Testis (tissue), 5 donors: ENCODE measurements at places on chromosomes 1 and 21. TPM values are rescaled to one million over a fixed set of nuclear protein-coding genes. Genes with fewer than 3 reads are reported as not detected.
A peak's percentile ranks its signal among the peaks of the same experiment; 100 is the strongest.

DNA sequence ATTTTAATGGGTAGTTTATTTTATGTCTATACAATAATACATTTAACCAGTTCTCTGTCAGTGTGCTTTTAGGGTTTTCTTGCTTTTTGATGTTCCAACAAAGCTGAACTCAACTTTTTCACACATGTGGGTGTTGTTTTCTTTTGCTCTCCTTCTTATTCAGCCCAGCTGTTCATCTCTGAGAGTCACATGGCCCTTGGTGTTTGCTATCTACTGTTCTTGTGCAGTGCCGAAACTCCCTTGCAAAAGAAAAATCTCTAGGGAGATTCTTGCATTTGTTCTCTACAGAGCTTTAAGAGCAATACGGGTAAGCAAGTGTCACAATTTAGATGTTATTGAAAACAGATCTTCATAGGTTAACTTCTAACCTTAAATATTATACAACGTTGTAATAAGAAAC lies 281.1 kb upstream of the CXADR start:
- DNase-seq, result peak; percentile 16

TMCC2 gene
- 12.1 TPM for total RNA-seq

DNA sequence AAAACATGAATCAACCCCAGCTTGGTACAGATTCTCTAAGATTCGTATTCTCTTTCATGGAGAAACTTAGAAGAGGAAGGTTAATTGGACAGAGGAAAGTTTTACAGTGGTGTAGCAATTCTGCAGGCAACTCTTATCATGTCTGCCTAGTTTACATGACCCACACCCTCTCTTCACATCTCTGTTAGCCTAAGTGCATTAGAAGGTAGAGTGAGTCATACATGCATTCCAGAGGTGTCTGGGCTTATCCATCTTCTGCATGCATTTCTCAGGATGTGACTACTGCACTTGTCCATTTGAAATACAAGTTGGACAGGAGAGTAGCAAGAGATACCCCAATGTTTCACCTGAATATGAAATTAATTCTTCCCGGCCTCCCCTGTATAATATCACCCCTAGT lies 578.4 kb upstream of the NCAM2 start:
- DNase-seq, result no peak

DNA sequence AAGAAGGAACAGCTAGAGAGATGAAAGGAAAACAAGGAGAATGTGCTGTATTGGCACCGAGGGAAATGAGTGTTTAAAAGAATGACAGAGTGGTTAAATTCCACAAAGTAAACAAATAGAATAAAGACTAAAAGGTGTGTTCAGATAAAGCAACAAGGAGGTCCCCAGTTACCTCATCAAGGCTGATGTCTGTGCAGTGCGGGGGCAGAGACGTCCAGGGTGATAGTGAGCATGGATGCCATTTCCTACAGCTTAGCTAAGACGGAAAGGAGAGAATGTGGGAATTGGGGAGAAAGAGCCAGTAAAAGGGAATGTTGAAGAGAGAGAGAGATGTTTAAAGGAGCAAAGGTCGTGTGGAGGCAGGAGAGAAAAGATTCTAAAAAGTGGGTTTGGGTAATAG lies 15.5 kb downstream of the LMOD1 start:
- DNase-seq, result no peak

DNA sequence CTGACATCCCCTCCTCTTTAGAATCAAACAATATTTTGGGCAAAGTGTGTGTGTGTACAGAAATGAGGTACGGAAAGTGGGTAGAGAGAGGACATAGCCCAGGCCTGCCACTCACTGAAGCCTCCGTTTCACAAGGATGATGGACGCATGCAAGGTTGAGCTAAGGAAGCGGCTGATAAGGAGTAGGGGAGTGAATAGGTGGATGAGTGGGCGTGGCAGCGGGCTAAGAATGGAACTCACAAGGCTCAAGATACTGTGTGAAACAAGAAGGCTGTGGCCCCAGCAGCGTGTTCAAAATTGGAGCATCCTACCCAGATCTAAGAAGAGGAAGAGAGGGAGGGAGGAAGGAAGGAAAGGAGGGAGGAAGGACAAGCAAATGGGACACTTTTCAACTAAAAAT lies 37.5 kb downstream of the VWA5B1 start:
- DNase-seq, result no peak

GRCh38 chr1:230515451-230516145 lies 89.5 kb upstream of the PGBD5 start:
- DNase-seq, result no peak

DNA sequence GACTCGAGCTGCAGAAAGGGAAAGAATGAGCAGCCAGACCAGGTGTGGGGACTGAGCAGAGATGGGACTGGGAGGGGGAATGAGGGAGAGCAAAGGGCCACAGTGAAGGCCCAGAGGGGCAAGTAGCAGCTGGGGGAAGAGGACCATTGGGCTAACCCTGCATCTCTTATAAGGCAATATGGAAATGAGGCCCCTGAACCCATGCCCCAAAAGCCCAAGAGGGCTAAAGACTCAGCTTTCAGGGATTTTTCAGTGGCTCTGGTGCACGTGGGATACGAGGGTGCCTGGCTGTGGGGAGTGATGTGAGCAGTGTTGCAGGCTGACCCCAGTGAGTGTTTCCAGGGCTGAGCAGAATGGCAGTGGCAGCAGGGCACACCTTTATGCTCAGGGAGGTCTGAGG lies 496 bp upstream of the TNNI1 start:
- DNase-seq, result no peak

LPAR3 gene
- 73.8 TPM for total RNA-seq

- no peak for DNase-seq
These were observed 142.4 kb downstream of the NTMT2 start for GRCh38 chr1:170288155-170288554.

DNA sequence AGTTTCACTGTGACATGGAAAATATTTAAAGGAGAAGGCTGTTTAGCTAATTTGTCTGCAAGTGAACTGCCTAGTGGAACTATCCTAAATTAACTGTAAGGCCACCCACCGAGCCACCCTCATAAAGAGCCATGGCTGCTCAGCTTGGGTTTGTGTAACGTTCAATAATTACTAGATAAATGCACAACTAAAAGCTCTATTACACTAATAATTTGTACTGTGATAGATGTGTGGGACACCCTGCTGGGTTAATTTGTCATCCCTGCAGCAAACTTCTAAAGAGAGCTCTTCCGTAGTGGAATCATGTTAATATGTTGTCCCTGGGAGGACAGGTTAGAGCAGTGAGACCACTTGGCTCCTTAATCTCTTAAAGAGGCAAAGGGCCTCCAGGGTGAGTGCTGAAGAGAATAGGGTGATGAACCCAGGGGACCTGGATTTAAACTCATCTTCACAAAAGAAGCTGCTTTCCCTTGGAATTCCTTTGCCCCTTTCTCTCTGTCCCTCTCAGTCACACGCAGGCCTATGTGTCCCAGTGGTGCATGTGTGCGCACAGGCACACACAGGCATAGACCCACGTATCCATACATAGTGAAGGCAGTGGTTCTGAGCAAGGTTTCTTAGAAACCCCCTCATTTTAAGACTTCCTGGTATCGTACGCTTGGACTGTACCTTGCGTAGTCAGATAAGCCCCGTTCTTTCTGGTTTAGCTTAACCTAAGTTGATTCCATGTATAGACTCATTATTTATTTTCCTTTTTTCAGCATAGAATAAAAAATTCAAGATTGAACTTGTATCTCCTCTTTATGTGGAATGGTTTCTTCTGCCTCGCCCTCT lies 310.3 kb downstream of the NFIA start:
- DNase-seq, result no peak

GRCh38 chr1:214445199-214445598 lies 106.2 kb downstream of the PTPN14 start:
- DNase-seq, result no peak

DNA sequence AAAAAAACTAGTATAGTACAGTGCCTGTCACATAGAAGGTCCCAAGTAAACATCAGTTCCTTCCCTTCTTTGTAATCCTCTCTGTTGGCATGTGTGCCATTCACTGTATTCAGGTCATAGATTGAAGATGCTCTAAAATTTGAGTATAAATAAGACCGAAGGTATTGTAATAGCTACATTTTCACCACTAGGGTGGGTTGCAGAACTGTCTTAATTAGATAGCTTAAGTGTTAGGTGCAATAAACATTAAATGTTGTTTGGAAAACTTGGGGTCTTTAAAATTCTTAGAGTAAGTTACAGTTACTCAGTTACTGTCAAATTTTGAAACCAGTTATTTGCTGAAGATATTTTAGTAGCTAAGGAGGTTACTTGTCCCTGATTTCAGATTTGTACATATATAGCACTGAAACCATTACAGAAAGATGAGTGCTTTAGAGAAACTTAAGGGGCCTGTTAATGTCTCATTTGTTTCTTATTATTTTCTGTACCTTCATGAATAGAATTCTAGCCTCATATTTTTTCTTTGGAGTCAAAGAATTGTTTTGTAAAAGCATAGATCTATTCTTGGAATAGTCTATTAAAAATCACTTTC lies 24.3 kb downstream of the PER3 start:
- no peak for DNase-seq

MCOLN2 gene
- 2.5 TPM for total RNA-seq

DNA sequence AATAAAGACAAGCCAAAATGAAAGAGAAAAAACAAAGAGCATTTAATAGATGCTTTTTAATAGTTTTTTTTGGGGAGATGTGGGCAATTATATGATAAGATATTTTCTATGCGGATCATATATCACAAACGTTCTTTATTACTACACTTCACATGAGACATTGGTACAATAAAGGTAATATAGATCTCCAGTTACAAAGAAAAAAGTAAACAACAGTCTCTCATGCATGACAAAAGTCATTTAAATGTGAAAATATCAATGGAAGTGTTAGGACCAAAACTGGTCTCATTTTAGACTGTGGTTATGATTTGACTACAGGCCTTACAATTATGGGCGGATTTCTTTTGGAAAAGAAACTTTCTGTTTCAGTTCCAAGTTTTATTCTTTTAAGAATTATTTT lies 687.0 kb downstream of the ADGRL2 start:
- no peak for DNase-seq

- DNase-seq, result no peak
These were observed 511.8 kb upstream of the USP24 start for GRCh38 chr1:55726994-55727393.

- peak; percentile 63 for DNase-seq
These were observed 175.5 kb downstream of the CLIC6 start for GRCh38 chr21:34844013-34844923.

GRCh38 chr1:30788580-30789387 lies 31.2 kb upstream of the LAPTM5 start:
- peak; percentile 88 for DNase-seq

GRCh38 chr1:246730839-246731238 lies 6.6 kb downstream of the SCCPDH start:
- no peak for DNase-seq

ZYG11A gene
- total RNA-seq, result 9.8 TPM

DNA sequence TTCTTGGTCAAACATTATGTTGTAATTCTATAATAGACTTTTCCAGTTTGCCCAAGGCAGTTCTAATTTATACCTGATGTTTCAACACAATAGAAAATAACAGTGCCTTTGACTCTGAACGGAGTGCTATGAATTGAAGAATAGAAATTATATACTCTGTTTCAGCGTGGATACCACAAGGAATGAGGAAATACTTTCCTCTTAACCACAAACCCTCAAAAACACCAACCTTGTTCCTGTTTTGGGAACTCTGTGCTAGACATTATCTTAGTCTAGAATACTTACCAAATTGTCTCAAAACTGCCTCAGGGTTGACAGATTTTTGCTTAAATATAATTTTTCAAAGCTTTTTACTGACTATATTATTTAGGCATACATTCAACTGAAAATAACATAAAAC lies 1629.3 kb downstream of the MRPL39 start:
- no peak for DNase-seq

DNA sequence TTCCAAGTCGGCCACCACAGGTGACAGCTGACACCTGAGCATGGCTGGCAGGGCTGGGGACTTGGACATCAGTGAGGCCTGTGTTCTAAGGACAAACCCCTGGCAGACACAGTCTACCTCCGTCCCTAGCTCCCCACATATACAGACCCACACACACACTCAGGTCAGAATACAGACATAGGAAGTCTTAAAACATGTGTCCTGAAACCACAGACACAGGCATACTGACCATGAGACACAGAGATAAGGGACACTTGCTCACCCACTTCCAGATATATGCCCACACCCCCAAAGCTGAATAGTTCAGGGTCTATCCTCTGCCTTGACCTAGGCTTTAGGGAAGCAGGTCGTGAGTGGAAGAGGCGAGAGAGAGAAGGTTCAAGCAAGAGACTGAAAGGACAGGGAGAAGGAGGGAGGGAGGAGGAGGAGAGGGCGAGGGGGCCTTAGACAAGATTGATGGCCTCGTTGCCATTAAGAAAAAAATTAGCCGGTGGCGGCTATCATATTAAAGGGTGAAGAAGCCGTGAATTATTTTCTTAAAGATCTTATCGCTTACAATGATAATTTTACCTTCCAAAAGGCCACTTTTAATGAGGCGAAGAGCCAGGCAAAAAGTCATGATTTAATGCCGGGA lies 49.9 kb downstream of the TMEM53 start:
- no peak for DNase-seq

DNA sequence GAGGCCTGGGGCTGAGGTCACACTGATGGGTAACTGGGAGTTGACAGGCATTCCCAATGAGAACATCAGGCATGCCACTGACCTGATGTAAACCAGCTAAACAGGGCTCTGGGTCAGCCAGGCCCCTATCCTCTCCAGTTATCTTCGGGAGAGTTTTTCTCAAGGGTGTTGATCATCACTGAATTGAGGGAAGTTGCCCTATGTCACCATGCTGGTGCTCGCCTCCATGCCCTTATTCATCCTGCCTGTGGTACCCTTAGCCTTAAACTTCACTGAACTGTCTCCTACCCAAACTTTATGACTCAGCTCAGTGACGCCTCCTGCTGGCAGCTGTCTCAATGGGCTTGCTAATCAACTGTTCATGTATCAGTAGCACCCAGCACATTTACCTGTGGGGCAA lies 80.7 kb upstream of the TNR start:
- DNase-seq, result peak; percentile 62

- DNase-seq, result no peak
These were observed 124.0 kb downstream of the BRINP3 start for GRCh38 chr1:190353538-190354101.

GRCh38 chr1:230243583-230244353 lies 176.7 kb downstream of the GALNT2 start:
- DNase-seq, result peak; percentile 14

ALG14 gene
- total RNA-seq, result 5.3 TPM

DNA sequence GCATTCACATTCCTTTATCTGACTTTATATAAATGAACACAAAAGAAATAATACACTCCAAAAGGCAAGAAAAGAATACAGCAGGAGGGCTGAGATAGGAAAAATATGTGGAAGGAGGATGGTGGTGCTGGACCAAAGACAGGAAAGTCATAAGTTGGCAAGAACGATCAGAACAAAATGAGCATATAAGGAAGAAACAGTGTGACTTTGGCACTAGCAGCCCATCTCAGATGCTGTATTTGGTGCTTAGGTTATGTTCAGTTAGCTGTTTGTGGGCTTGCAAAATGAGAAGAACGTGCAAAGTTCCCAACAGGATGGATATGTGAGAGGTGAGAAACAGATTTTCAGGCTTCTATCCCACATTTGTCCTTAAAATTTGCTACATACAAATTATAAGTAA lies 719.8 kb upstream of the ADGRL4 start:
- peak; percentile 15 for DNase-seq

DNA sequence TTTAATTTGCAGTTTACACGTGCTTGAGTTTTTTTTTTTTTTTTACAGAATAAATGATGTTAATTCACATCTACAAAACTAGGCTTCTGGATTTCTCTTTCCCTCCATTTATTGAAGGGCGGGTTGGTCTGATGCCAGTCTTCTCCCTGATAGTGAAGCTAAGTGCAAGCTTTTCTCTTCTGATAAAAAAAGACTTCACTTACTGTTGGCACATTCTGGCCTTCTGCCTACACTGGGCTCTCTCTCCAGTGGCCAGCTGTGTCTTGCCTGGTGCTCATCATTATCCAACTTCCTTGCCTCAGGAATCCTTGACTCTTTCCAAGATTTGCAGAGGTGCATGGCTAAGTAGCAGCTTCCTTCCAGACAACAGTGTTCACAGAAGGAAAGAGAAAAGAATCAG lies 7.6 kb upstream of the RAP1A start:
- DNase-seq, result peak; percentile 63
